ENCODE measurements at places on chromosomes 1 and 21. TPM values are rescaled to one million over a fixed set of nuclear protein-coding genes. Genes with fewer than 3 reads are reported as not detected.

SEMA4A gene
- total RNA-seq: 0.88 TPM

RAB7B gene
- total RNA-seq: 0.73 TPM

CFHR4 gene
- 97.9 TPM for total RNA-seq

PRDX6 gene
- 477 TPM for total RNA-seq

Measured in left lobe of liver (tissue), 2 donors.